ENCODE measurements at places on chromosomes 6 and 20.

GRCh38 chr20:1810572-1810925, 84.7 kb upstream of the SIRPA start:
- no peak for DNase-seq

DNA sequence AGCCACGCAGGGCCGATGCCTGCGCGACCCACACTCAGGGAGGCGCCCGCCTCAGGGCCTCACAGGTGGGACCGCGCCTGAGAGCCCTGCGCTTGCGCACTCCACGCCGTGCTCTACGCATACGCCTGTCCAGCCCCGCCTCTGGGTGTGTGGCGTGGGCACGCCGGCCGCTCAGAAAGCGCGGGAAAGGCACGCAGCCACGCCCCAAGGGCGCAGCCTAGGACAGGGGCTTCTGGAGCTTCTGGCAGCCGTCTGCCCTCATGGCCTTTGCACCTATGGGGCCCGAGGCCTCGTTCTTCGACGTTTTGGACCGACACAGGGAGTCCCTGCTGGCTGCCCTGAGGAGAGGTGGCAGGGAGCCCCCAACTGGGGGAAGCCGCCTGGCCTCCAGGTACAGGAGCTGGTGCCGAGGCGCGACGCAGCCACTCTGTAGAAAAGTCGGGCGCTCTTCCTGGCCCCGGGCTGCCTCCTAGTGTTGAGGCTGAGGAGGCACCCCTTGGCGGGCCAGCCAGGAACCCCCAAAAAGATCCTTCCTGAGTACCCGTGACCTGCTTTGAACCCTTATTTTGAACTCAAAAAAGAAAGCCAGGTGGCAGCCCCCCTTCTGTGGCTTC, at the start of gene SPO11:
Gene SPO11 (plus strand): TSS at position 196 of the 614 bp plus-strand sequence. CDS start 65 bp downstream, at position 261.
- no peak for DNase-seq

DNA sequence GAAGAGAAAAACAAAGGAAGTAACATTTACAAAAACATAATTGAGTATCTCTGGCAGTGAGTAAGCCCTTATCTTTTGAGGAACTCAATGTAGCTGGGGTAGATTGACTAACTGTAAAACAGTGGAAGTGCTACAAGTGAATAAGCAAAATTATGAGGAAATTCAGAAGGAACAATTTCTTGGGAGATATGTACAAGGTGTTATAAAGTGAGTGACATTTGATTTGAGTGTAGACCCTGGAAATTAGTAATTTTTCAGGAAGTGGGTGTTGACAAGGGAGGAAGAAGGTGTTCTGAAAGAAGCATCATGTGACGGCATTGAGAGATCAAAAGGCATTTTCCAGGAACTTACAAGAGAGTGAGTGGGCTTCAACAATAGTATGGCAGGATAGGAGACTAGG, 22.2 kb downstream of the XRN2 start:
- DNase-seq = no peak

DNA sequence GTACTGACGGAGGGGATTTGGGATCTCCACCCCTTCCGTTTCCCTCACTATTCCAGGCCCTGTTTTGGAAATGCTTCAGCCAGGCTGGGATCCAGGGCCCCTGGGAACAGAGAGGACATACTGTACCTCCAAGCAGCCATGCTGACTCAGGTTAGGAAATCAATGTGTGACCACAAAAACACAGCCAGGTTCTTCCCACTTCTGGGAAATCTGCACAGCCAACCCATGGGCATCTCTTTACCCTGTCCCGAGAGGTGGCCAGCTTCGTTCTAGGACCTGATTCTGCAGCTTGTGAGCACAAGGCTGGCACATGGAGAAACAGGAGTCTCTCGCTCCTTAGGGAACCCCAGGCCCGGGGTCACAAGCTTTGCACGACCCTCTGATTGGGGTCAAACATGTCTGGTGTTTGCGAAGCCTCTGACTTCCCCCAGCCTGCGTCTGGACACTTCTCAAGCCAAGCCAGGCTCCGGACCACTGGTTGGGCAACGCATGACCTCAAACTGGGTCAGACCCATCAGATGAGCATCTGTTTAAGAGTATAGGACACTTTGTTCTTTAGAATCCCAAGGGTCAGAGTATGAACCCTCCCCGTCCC, 8.3 kb upstream of the TTPAL start:
- no peak for DNase-seq

GRCh38 chr6:29777310-29777709, 50.3 kb upstream of the HLA-G start:
- no peak for DNase-seq

DNA sequence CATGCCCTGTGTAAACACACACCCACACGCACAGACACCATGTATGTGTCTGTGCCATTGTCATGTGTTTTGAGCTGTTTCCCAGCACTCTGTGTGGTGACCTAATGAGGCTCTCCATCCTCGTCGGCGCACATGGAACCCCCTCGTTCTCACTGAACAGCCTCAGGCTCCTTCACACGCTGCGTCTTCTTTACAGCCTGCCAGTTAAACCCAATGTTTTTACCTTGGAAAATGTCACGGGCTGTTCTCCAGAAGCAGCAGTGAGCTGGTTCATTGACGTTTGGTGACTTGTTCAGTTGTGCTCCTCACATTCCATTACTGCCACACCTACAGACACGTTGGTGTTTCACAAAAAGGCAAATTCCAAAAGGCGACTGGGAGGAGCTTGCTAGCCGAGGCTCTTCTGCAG, 201.0 kb upstream of the FOXQ1 start:
- DNase-seq = no peak

DNA sequence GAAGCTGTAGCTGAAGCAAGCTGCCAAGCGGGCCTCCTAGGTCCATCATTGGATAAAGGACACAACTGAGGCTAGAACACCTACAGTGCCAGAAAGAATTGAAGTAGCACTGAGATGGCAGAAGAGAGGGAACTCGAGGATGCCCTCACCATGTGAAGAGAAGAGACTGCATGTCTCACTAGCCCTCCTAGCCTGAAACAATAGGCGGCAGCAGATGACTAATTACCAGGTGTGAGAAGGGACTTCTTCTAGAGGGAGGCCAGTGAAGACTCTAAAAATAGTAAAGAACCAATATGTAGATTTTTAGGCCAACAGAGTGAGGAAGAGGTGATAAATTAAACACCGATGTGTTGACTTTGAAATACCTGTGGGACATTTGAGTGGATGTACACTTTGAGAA, 50.3 kb downstream of the LGSN start:
- DNase-seq = no peak

GRCh38 chr20:44491635-44492395, 16.1 kb downstream of the TTPAL start:
- DNase-seq = peak; percentile 66

DNA sequence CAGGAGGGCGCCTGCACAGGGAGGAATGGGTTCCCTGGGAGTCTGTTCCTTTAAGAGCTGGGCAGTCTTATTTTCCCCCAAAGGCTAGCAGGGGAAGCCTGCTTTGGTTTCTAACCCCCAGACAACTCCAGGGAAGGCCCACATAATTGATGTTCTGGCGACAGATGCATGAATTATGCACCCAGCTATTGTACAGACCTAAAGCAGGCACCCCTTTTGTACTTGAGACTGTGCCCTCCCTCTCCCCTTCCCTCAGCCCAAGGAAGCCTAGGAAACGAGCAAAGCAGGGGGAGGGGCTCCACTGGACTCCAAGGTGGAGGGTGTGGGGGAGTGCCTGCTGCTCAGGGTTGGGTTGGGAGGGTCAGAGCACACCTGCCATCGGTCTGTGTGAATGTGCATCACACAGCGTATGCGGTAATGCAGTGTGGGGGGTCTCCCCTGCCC, 102.1 kb downstream of the KCNB1 start:
- DNase-seq = no peak

DNA sequence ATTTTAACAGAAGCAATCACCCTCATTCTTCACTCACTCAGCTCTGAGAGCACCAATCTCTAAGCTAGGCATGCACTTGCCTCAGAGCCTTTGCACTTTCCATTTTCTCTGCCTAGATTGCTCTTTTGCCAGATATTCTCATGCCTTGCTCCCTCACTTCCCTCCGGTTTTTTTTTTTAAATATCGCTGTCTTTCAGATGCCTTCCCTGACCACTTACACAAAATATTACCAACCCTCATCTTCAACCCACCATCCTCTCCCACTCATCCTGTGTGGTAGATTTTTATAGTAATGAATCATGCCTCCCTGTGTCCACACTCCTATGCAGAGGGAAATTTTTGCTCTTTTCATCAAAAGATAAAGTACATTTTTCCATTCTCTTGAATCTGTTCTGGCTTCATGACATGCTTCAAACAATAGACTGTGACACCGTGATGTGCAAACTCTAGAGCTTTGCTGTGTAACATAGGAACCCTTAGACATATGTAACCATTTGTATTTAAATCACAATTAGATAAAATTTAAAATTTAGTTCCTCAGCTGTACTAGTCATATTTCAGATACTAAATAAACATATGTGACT, 437.1 kb downstream of the UTRN start:
- DNase-seq = peak; percentile 8

DNA sequence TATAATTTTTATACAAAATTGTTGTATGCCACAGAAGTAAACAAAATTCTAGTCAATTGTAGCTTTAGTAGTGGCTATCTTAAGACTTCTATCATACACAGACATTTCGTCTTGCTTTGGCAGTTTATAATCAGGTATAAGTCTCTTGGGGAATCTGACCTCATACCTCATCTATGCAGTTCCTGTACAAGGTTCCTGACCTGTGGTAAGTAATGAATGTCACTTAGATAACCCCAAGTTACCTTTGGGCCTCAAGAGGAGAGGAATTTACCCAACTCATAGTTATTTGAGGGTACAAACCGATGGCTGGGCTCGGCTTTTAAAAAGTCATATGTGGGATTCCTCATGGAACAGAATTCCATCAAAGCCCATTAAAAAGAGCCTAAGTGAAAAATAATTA, 58.8 kb upstream of the UNC93A start:
- DNase-seq = no peak

- DNase-seq = peak; percentile 63
Measured at GRCh38 chr6:135212020-135212806, 31.1 kb downstream of the MYB start.

- DNase-seq = no peak
Measured at GRCh38 chr6:15911753-15912504, 217.0 kb upstream of the MYLIP start.

DNA sequence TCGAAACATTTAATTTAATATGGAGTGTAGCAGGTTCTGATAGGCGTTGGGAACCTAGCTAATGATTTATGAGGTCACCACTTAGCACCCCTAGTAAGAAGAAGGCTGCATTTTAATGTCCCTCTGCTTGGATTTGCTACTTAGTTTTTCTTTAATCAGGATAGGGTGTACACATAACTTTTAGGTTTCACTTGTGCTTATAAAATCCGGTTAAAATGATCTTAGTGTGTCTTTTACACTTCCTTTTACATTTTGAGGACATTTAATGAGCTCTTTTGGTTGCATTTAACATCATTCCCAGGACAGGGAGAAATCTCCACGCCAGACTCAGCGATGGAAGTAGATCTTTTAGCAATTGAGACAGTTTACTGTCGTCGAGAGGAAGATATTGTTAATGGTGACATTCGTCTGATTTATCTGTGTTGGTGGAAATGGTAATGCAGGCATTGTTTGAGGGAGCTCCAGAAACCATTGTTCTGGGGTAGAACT, 5.6 kb downstream of the TFAP2A start:
- no peak for DNase-seq

DNA sequence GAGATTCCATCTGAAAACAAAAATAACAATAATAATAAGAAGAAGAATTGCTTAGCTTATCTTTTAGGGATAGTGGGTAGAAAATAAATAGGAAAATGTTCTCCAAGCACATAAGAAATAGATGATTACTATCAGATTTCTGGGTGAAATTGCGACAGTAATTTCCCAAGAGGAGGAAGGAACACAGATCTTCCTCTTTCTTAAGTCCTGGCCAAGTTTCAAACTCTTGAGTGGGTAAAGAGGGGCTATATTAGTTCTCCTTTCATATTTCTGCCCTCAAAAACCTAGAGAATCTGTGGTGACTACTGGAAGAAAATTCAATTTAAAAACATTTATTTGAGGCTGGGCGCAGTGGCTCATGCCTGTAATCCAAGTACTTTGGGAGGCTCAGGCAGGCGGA, 63.7 kb downstream of the PHACTR2 start:
- no peak for DNase-seq

DNA sequence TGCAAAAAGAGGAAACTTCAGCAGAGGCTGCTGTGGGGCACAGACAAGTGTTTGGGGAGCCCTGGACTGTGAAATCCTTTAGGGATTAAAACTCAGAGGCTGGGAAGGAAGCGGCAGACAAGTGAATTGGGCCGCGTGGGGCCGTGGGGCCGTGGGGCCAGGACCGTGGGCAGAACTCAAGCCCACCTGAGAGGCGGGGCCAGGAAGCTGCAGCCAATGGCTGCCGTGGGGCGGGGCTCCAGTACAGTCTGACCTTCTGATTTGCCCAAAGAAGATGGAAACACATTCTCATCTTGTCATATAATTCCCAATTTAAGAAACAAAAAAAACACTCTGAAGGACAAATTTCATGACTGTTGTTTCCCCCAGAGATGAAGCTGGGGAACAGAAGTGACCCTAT, 55.4 kb downstream of the ANKRD60 start:
- no peak for DNase-seq

DNA sequence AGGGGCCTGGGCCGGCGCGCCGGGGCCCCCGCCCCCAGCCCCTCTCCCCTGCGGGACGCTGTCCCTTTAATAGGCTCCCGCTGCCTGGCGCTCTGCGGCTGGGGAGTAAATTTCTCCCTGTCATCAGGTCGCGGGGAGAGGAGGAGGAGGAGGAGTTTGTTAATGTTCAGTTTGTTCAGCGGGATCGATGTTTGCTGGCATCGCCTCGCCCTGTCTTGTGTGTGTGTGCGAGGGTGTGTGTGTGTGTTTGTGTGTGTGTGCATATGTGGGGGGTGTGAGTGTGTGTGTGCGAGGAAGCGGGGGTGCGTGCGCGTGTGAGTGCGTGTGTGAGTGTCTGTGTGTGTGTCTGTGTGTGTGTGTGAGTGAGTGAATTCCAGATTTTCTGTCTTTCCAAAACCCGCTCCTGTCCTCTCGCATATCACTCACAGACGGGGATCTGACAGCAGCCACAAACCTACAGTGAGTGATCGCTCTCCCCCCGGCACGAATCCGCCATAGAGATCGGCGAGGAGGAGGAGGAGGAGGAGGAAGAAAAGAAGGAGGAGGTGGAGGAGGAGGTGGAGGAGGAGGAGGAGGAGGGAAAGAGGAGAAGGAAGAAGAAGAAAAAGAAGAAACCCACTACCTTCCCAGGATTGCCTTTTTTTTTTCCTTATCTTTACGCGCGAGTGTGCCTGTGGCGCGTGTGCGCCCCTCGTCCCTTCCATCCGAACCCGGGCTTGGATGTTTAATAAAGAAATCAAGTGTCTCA, at the start of gene TSHZ2:
Gene TSHZ2 (plus strand): TSS at position 169 of the 748 bp plus-strand sequence. CDS start 936 bp downstream, outside the sequence.
- DNase-seq = peak; percentile 87

GRCh38 chr6:111487661-111488060, 4.6 kb upstream of the REV3L start:
- DNase-seq = peak; percentile 56

DNA sequence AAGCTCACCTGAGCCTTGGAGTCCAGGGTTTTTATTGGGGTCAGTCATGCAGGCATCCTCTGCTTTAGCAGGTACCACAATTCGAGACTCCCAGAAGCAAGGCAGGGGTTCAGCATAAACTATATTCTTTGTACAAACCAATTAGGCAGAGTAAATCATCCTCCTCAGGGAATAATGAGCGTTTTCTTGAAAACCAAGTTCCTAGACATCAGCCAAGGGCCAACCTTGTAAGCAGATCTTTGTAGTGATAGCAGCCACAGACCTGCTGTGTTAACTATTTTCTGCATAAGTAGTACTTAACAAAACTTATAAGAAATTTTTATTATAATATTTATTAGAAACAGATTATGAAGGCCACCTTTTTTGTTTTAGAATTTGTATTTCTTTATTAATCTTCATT, 74.7 kb downstream of the STXBP5 start:
- DNase-seq = no peak

Data from GM03348 (cell line).